ENCODE measurements at places on chromosomes 4 and X.

DNA sequence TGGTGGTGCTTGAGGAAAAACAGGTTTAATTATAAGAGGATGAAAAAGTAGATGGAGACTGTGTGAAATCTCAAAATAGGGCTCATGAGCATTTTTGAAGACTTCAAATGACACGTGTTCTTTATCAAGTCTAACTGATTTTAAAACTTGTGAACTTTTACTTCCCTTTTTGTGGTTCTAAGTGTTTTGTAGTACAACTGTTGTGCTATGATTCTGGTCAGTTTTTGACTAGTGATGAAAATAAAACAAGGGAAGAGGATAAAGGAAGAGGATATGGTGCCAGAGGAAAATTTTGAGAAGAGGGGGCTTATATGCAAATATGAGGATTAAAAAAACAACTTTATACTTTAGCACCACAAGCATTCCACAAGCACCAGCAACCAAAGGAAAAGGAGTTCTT lies 644.0 kb downstream of the RPA4 start:
- DNase-seq, result no peak

- DNase-seq, result no peak
Measured at GRCh38 chr4:173045571-173045970, 123.0 kb upstream of the GALNT7 start.

GRCh38 chr4:187184508-187184907 lies 460.9 kb upstream of the FAT1 start:
- no peak for DNase-seq

DNA sequence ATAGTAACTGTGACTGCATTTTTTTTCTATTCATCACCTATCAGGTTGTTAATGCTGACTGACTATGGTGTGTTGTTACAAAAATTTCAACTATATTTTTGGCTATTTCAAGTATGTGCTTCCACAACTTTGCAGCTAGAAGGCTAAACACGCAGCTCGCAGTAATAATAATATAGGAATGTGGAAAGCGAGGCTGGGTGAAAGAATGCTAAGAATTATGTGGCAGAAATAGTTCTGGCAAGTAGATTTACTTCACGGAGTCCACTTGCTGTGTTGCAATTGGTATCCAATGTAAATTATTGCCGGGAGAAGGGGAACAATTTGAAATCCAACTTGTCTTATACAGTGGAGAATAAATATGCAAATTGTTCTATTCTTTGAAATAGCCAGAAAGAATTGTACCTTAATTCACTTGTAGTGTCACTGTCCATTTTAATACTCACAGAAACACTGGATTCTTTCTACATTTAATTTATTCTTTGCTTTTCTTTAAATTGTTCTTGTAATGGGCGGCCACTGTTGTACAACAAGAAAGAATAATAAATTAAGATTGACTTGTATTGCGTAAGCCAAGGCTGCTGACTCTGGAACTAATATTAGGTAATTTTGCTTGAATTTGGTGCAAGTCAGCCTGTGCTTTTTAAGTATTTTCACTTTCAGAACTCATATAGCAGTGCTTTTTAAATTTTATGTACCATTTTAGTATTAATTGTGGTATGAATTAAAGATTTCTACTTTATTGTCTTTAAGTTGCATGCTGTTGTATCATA lies 154.9 kb downstream of the FRMPD4 start:
- no peak for DNase-seq

GRCh38 chrX:119186763-119187162 lies 49.3 kb upstream of the PGRMC1 start:
- DNase-seq, result no peak

DNA sequence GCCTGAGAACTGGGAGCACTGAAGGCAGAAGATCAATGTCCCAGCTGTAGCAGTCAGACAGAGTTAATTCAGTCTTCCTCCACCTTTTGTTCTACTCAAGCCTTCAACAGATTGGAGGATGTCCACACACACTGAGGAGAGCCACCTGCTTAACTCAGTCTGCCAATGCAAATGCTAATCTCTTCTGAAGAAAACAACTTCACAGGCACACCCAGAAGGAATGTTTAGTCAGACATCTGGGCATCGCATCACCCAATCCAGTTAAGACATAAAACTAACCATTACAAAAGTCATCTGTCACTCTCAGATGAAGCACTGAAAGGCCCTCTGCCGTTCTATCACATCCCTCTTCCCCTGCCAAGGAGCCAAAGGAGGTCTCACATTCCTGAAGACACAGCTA lies 173.7 kb downstream of the CENPC start:
- DNase-seq, result no peak

DNA sequence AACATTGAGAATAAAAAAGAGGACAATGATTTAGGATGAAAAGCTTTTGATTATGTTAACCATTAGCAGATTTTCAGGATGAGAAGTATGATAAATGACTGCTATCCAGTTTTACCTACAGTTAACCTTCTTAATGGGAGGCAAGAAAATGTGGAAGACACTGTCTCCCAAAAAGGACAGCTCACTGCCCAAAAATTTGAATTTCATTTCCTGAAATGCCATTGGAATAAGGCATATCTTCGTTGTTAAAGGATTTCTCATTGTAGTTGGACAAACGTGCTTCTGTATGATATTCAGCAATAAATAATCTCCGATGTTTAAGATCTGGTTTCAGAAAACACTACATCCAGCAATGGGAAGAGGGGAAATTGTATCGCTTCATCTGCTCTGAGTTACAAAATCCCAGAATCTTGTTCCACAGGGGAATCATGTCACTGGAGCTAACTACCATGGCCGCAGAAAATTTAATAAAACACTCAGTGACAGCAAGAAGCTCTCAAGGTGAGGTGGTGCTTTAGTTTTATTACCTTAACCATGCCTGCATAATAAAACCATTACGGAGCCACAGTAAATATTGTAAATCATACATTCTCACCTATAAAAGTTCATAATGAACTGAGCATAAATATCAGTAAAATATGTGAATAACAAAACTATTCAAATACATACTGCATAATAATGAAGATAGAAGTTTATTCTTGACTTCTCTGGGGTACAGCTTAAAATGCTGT lies 552.3 kb downstream of the PCDH7 start:
- no peak for DNase-seq
